AG04449 (cell line): ENCODE measurements at places on chromosomes 7 and 10.

GRCh38 chr7:68041554-68041953 is 1044.9 kb downstream of the TYW1 start:
- DNase-seq: no peak

DNA sequence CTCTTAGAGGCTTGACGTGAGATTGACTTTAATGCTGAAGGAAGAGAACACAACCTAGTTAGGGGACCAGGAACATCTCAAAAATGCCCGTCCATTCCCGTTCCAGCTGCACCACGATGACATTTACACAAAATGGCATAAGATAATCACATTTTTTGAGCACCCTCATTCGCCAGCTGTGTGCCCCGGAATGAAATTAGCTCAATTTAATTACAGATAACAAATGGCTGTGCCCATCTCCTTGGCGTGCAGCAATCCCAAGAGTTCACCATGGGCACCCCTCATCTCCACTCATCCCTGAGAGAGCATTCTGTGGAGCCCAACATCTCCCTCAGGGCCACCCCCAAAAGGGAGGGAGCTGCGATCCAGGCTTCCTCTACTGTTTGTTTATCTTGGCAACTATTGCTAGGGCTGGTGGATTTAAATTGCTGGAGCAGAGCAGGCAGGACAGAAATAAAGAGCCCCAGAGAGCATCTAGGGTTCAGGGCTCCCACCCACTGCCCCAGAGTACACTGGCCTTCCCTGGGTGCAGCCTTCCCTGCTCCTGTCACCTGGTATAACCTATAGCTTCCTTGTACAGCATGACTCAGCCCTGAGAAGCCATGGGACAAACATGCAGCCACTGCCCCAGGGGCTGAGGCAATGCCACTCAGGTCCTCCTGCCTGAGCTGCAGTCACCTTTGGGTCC is 263.5 kb downstream of the ZEB1 start:
- no peak for DNase-seq

DNA sequence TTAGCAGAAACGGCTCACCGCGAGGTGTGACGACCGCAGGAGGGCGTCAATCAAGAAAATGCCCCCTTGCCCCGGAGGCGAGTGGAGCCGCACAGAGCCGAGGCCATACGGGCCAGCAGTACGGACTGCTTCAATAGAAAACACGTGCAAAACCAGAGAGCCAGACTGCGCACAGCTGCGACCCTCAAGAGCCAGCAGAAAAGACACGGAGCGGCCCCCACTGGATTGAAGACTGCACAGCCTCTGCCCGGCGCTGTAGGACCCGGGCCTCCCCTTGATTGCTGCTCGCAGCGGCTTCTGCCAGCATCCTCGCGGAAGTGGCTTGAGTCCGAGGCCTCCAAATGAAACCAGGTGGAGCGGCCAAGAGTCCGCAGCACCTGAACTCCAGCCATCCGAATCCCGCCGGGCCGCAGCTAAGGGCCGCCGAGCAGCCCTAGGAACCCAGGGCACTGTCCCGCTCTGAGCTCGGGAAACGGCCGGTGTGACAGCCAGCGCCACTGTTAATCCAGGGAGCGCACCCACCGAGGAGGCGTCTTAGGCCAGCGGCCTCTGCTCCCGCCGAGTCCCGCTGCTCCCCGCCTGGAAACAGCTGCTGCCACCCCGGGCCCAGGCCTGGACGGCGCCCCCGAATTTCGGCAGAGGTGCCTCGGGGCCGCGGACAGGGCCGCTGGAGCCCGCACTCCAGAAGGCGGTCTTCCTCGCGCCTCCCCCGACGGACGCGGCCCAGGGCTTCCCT is 660 bp upstream of the HHEX start:
- DNase-seq: no peak

DNA sequence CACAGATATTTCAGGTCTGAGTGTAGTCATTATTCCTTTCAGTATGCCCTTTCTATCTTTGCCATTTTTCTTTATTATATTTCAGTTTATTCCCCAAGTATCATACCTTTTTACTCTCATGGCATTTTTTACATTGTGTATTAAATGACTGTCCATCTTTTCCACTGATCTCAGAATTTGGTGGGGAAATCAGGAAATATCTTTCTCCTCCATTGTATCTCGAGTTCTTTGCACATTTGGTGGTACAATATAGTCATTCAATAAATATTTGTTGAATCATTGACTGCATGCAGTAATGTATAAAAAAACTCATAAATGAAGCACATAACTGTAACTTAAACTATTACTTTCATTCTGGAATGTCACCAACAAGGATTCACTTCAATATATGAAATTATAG is 354.7 kb downstream of the HGF start:
- DNase-seq: no peak

DNA sequence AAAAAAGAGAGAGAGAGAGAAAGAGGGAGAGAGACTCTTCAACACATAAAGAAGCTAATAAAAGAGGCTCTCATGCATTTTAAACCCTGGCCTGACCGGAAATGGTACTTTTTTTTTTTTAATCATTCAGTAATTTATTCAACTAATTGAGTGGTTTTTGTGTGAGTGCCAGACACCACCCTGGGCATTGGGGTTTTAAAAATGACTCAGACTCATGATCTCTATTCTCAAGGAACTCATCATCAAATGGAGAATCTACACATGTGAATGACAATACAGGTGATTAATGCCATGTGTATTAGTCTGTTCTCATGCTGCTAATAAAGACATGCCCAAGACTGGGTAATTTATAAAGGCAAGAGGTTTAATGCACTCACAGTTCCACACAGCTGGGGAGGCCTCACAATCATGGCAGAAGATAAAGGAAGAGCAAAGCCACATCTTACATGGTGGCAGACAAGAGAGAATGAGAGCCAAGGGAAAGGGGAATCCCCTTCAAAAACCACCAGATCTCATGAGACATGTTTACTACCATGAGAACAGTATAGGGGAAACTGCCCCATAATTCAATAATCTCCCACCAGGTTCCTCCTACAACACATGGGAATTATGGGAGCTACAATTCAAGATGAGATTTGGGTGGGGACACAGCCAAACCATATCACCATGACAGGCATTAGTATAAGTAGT is 158.5 kb upstream of the AUTS2 start:
- no peak for DNase-seq

GRCh38 chr10:86368987-86369386 is 2.4 kb upstream of the GRID1 start:
- no peak for DNase-seq

DNA sequence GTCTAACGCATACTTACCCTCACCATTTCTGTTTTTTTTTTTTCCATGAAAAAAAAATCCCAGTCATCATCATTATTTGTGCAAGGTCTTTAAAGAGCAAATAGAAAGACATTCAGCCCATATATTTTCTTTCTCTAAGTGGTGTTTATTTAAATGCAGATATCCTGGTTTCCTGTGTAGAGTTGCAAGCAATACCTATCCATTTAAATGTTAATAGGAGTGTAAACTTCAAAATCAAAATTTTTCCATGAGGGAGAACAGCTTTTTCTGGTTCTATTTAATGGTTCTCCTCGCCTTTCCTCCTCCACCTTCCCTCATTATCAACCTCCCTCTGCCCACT is 120.1 kb upstream of the AGK start:
- no peak for DNase-seq

- DNase-seq: no peak
Observed at GRCh38 chr7:129354428-129355157, 79.6 kb upstream of the STRIP2 start.

GRCh38 chr7:7976677-7977076 is 8.1 kb downstream of the GLCCI1 start:
- no peak for DNase-seq

- no peak for DNase-seq
Observed at GRCh38 chr7:41633690-41634089, 69.2 kb downstream of the INHBA start.

- DNase-seq: no peak
Observed at GRCh38 chr7:88344956-88345832, 38.5 kb upstream of the STEAP4 start.

GRCh38 chr10:75540981-75541380 is 109.6 kb downstream of the LRMDA start:
- DNase-seq: no peak

GRCh38 chr10:64571056-64571455 is 1049.9 kb downstream of the REEP3 start:
- DNase-seq: no peak

DNA sequence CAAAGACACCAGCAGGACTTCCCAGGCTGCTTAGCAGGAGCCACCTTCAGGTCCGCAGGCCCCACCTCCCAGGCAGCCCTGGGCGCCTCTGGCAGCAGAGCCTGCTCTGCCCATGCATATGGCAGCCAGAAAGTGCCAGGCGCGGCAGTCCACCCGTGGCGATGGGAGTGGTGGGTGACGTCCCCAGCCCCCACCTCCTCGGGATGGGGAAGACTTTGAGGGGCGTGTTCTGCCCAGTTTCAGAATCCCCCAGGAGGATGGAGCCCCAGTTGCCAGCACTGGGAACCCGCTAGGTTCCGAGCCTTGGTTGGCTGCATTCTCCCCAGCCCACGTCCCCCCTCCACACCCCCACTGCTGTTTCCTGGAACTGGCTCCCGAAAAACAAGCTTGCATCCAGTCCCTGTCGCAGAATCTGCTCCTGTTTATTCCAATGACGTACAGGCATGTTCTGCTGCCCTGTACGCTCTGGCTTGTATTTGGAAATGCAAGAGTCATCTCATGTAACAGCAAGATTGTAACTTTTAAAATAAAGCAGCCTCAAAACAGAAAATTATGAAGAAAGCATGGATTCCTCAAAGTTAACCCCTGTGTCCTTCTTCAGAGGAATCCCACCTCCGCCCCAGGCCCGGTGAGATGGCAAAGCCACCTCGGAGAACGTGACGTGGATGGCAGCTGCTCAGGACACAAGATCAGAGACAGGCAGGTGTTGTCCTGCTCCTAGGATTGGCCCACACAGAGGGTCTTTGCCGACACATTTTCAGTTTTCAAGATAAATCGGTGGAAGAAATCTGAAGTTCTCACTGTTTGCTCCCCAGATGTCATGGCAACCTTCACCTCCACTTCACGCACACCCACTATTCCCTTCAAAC is 87.8 kb upstream of the PPP2R2D start:
- DNase-seq: no peak

- no peak for DNase-seq
Observed at GRCh38 chr10:30041196-30042105, 17.9 kb downstream of the JCAD start.

DNA sequence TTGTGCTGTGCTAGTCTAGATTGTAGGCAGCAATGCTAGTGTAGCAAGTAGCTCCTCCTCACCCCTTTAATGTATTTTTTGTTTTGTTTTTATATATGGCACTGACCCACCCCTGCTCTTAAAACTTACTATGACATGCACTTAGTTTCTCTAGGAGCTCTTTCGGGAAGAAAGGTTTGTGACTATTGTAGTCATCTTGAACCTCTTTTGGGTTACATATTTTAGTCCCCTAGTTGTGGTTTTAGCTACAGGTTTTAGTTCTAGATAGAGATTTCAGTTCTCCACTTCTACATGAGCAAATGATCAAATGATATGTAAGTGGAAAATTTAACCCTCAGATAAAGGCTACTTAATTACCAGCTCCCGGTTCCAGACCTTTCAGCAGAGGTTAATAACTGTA is 14.9 kb downstream of the MINPP1 start:
- DNase-seq: no peak

DNA sequence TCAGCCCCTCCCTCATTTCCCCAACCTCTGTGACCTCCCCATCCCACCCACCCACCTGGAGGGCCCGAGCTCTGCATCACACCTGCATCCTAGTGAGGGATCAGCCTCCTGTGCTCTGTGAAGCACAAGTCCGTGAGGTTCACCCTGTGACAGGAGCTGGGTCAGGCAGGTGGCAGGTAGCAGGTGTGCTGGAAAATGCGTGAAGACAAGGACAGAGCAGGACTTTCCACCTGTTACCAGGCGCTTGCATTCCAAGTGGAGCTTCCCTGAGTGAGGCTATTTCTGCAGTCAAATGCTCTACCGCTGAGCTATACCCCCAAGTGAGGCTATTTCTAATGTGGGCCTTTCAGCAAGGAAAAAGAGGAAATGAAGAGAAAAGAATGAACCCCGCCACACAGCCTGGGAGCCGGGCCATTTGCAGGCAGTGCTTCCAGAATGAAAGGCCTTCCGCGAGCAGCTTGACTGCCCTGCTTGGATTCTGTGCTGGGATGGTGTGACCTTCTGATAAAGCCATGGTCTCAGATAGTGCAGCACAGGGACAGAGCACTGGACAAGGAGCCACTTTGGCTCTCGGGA is 13.3 kb upstream of the CPXM2 start:
- DNase-seq: no peak

DNA sequence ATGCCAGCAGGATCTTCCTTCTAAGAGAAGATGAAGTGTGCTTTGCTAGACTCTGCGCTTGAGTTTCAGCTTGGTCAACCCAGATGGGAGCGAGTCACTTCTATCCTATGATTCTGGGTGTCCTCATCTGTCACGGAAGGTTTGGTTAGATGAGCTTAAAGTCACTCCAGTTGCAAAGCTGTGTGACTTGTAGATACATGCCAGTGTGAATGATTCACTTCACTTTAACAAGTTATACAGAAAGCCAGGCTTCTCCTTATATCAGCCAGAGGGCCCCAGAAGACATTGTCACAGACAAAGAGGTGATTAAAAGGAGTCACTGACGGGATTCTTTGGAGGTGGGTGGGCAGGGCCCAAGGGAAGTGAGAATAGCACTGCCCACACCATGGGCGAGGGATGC is 122.6 kb upstream of the PFKP start:
- DNase-seq: no peak

DNA sequence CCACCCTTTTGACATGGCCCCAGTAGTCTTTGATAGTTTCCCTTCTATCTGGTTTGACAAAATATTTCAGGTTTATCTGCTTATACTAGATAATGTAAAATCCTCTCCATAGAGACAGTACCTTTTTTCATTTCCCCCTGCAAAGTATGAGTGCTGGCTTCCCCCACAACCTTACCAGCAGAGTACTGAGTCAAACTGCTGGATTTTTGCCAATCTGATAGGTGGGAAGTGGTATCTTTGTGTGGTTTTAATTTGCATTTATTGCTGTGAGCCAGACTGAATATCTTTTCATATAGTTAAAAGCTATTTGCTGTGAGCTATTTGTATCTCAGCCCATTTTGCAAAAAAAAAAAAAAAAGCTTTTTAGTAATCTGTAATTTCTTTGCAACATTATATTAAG is 32.1 kb upstream of the HECTD2 start:
- DNase-seq: no peak

DNA sequence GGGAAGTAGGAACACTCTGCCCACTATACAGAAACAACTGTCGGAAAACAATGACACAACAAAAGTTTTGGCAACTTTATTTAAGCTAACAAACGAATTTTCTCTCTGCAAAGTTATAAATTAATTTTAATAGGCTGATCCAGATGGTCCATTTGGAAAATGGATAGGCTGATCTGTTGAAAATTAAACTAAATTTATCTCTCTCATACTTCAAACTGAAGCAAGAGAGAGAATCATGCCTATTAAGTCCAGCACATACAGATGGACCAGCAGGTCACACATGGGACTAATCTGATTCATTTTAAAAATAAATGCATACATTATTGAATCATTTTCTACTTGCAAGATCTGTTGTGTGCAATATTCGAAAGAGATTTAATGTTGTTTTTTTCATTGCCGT is 110.1 kb downstream of the BTRC start:
- no peak for DNase-seq
